Peyer's patch (tissue), 4 donors: ENCODE measurements at places on chromosomes 16 and 17. TPM values are rescaled to one million over a fixed set of nuclear protein-coding genes. Genes with fewer than 3 reads are reported as not detected.

The CCDC92B gene
- not detected for total RNA-seq

The LGALS9B gene
- 23.1 TPM for total RNA-seq

The KRT20 gene
- 803 TPM for total RNA-seq

The EVPLL gene
- not detected for total RNA-seq

The KCNG4 gene
- not detected for total RNA-seq

The TSPAN10 gene
- not detected for total RNA-seq

The KRTAP9-8 gene
- total RNA-seq, result not detected

The CACNG1 gene
- not detected for total RNA-seq

The HNF1B gene
- total RNA-seq, result 31.8 TPM

The GNG13 gene
- total RNA-seq, result not detected

The CDH15 gene
- total RNA-seq, result not detected

The TBC1D3K gene
- total RNA-seq, result not detected

The EPN3 gene
- 16.3 TPM for total RNA-seq

The NTN3 gene
- not detected for total RNA-seq

The CDRT4 gene
- total RNA-seq, result 28.5 TPM

The WNT3 gene
- total RNA-seq, result 6.3 TPM

The DHRS7C gene
- not detected for total RNA-seq

The ITPRIPL2 gene
- total RNA-seq, result 28.1 TPM

The WFDC1 gene
- total RNA-seq, result 14.7 TPM

The TNRC6C gene
- 9.7 TPM for total RNA-seq
